A549 treated with Hydrocortisone at 1 μM for 4 hours (cell line): ENCODE measurements at places on chromosomes 1 and 21. TPM values are rescaled to one million over a fixed set of nuclear protein-coding genes. Genes with fewer than 3 reads are reported as not detected.

Gene PMF1
- total RNA-seq: 47.7 to 63.9 TPM (median 60.3 TPM) in 5 replicates

Gene HNRNPR
- 151 to 213 TPM (median 164 TPM) in 5 replicates for total RNA-seq

Gene OR14A16
- total RNA-seq: not detected in 5 replicates

Gene DMRTA2
- 0.09 to 0.21 TPM (median 0.17 TPM) in 4 of 5 replicates, not detected in the other for total RNA-seq

Gene SCYL3
- total RNA-seq: 2.5 to 3.3 TPM (median 3.1 TPM) in 5 replicates

Gene TMEM81
- total RNA-seq: 1.7 to 3.1 TPM (median 2.1 TPM) in 5 replicates

Gene C21orf58
- 4.1 to 5.5 TPM (median 4.6 TPM) in 5 replicates for total RNA-seq

Gene CHD5
- total RNA-seq: 1.5 to 2.2 TPM (median 1.9 TPM) in 5 replicates

Gene EVI5
- total RNA-seq: 4.5 to 10.4 TPM (median 6.5 TPM) in 5 replicates

Gene OR2G6
- not detected in 5 replicates for total RNA-seq

Gene DDR2
- 0.17 to 0.51 TPM (median 0.46 TPM) in 5 replicates for total RNA-seq

Gene SNAP47
- total RNA-seq: 26.4 to 29.7 TPM (median 28.7 TPM) in 5 replicates

Gene DCST1
- total RNA-seq: 0.07 to 0.08 TPM in 2 of 5 replicates, not detected in the others

Gene BRDT
- total RNA-seq: not detected in 5 replicates

Gene KIAA0040
- 0.80 to 0.98 TPM (median 0.95 TPM) in 5 replicates for total RNA-seq

Gene FAM72C
- total RNA-seq: 3.6 to 5.5 TPM (median 4.7 TPM) in 5 replicates

Gene SAMSN1
- total RNA-seq: 0.16 TPM in 1 of 5 replicates, not detected in the others

Gene RAD54L
- 9.1 to 11.7 TPM (median 11.5 TPM) in 5 replicates for total RNA-seq

Gene TNNT2
- 0.24 to 0.38 TPM (median 0.36 TPM) in 3 of 5 replicates, not detected in the others for total RNA-seq

Gene ANKRD35
- 0.03 to 0.08 TPM (median 0.05 TPM) in 5 replicates for total RNA-seq

Gene LIPI
- not detected in 5 replicates for total RNA-seq

Gene CC2D1B
- 18.5 to 23.6 TPM (median 20.1 TPM) in 5 replicates for total RNA-seq

Gene ANGPTL1
- not detected in 5 replicates for total RNA-seq

Gene BSND
- total RNA-seq: 0.01 TPM in 1 of 5 replicates, not detected in the others

Gene LY9
- total RNA-seq: 0.07 to 0.17 TPM (median 0.11 TPM) in 5 replicates

Gene IFI16
- total RNA-seq: 2.0 to 4.3 TPM (median 2.6 TPM) in 5 replicates

Gene MAEL
- not detected in 5 replicates for total RNA-seq

Gene CELA3A
- not detected in 5 replicates for total RNA-seq

Gene FMO1
- not detected in 5 replicates for total RNA-seq

Gene RFX5
- total RNA-seq: 16.5 to 24.4 TPM (median 21.4 TPM) in 5 replicates

Gene PIK3CD
- total RNA-seq: 7.3 to 9.4 TPM (median 8.7 TPM) in 5 replicates

Gene USH2A
- not detected in 5 replicates for total RNA-seq

Gene EXO1
- total RNA-seq: 20.0 to 29.8 TPM (median 22.7 TPM) in 5 replicates

Gene RGS7
- total RNA-seq: 0.05 to 0.10 TPM (median 0.05 TPM) in 3 of 5 replicates, not detected in the others

Gene NPHS2
- not detected in 5 replicates for total RNA-seq

Gene UBASH3A
- 0.12 to 0.20 TPM (median 0.13 TPM) in 5 replicates for total RNA-seq

Gene GPR37L1
- total RNA-seq: 0.13 to 0.30 TPM (median 0.14 TPM) in 5 replicates

Gene KRTCAP2
- 187 to 257 TPM (median 250 TPM) in 5 replicates for total RNA-seq

Gene GNL2
- 49.6 to 67.9 TPM (median 52.4 TPM) in 5 replicates for total RNA-seq

Gene SGIP1
- total RNA-seq: not detected in 5 replicates

Gene HSD3B2
- not detected in 5 replicates for total RNA-seq

Gene SOX13
- total RNA-seq: 18.7 to 22.9 TPM (median 20.9 TPM) in 5 replicates

Gene SPATA45
- not detected in 5 replicates for total RNA-seq

Gene RCC1
- total RNA-seq: 70.4 to 86.1 TPM (median 74.5 TPM) in 5 replicates

Gene KIAA0319L
- 12.9 to 22.1 TPM (median 15.2 TPM) in 5 replicates for total RNA-seq

Gene SPATC1L
- 0.29 to 0.54 TPM (median 0.38 TPM) in 5 replicates for total RNA-seq

Gene A3GALT2
- total RNA-seq: not detected in 5 replicates

Gene MIXL1
- 0.03 to 0.21 TPM (median 0.13 TPM) in 3 of 5 replicates, not detected in the others for total RNA-seq
